Activated T-helper 1 cell treated with anti-CD3 and anti-CD28 coated beads, Interleukin-2, amount 50 U/mL, for 16 hours (primary cell): ENCODE measurements at places on chromosomes 3 and 15.

- DNase-seq: no peak
These were observed 92.8 kb downstream of the PCSK6 start for GRCh38 chr15:101396484-101397261.

DNA sequence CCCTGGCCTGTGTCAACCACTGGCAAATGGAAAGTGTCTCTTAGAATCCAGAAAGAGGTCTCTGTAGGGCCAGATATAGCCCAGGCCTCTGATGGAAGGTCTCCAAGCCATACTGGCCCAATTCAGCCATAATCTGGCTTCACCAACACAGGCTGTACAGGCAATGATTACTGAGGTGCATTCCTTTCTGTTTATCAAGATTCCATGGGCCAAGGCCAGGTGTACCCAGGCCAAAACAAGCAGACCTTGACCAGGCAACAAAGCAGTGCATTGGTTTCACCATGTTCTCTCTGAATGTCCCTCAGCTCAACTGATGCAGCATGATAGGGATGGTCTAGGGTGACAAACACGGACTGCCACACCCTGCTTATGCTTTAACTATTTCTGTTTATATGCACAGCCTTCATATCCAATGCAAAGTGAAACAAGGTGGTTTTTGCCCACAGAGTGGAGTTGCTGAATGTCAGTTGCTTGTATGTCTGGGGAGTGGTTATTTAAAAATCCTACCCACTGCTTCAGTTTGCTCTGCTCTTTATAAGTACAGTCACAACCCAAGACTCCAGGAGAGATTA lies 25.2 kb downstream of the CCNL1 start:
- DNase-seq: no peak

- DNase-seq: no peak
These were observed 11.5 kb downstream of the RBPMS2 start for GRCh38 chr15:64763874-64764273.

- no peak for DNase-seq
These were observed 237.2 kb upstream of the DPH6 start for GRCh38 chr15:35783203-35783602.

- no peak for DNase-seq
These were observed 76.5 kb upstream of the SPRED1 start for GRCh38 chr15:38176155-38176554.

GRCh38 chr15:74399100-74399499 lies 31.7 kb upstream of the CYP11A1 start:
- DNase-seq: no peak

DNA sequence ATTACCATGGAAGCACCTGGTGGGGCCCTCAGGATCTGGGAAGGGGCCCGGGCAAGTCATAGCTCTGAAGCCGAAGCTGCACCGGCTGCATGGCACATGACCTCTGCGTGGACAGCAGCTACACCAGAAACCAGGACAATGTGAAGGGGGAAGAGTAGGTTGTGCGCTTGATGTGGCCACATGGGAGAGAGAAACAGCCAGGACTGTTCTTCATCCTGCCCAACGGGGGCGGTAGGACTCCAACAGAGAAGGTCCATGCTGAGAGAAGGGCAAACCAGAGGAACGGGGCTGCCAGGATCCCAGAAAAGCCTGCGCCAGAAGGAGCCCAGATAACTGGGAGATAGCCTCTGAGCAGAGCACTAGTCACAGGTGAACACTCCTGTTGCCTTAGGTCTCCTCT lies 54.9 kb upstream of the PRR20G start:
- no peak for DNase-seq

GRCh38 chr15:90080818-90081393 lies 21.4 kb downstream of the IDH2 start:
- no peak for DNase-seq

GRCh38 chr3:102532901-102533300 lies 98.1 kb downstream of the ZPLD1 start:
- DNase-seq: no peak

DNA sequence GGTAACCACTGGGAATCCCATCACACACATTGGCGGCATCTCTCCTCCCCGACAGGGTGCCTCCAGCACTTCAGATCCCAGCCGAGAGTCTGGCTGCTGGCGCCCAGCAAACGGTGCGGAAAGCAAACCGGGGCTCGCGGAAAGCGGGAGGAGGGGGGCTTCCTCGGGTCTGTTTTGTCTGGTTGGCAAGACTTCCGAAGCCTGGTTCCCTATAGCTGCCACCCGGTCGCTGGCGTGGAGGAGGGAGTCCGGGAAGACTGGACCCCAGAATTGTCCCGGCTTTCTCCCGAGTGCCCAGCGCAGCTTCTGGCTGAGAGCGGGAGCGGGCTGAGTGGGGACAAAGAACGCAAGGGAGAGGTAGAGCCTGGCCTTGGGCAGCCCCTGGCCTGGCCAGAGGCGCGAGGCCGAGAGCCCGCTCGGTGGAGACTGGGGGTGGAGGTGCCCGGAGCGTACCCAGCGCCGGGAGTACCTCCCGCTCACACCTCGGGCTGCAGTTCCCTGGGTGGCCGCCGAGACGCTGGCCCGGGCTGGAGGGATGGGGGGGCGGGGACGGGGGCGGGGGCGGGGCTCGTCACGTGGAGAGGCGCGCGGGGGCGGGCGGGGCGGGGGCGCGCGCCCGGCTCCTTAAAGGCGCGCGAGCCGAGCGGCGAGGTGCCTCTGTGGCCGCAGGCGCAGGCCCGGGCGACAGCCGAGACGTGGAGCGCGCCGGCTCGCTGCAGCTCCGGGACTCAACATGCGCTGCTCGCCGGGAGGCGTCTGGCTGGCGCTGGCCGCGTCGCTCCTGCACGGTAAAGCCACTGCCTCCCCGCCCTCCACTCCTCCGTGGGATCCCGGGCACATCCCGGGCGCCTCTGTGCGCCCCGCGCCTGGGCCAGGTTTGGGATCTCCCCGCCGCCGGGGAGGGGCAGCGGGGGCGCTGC lies at the start of gene CHRNA7:
TSS of gene CHRNA7 (plus strand) at position 654 of the 920 bp plus-strand sequence. CDS start at position 734, 80 bp downstream.
- no peak for DNase-seq

DNA sequence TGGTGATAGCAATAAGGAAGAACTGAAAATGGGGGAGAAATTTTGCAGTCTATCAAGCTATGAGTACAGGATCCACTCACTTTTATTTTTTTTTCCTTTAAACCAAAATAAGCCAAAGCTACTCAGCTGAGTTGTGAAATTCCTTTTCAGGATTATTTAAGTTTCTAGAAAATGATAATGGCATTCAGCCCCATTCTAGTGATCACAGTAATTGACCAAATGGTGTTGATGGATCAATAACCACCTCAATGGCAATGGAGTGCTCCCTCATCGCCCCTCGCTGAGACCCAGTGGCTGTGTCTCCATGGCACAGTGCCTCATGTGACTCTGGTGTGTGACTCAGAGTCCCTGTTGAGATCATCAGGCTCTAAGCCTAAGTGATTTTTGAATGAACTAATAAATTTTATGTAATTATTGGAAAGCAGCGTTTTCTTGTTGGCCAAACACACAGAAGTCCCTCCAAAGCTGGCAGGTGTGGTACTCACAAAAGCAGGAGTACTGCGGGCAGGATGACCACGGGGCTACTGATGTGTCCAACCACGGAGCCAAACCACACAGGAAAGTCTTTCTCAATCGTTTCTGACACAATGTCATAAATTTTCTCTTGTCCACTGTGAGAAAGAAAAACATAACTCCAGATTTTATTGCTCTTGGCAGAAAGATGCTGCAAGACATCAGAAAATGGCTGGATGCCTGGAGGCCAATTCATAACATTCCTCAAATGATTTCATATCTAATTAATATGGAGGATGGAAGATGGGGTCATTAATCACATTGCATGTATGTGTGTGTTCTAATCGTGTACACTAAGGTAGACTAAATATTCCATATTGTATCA lies 14.4 kb upstream of the STARD5 start:
- DNase-seq: no peak

DNA sequence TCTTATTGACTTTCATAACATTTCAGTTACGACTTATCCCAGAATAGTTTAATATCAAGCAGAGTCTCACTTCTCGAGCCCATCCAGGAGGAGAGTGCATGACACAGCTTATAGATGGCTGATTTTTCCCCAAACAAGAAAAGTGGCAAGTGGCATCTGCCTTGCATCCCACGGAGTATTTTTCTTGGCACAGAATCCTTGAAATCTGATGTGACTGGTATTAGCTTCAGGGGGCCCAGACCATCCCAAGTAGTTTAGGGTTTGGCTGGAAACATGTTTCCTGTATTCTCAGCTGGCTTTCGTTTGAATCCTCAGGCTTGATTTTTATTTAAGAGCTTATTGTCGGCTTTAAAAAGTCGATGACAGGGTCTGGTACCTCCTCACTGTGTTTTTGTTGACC lies 20.7 kb upstream of the FBXL22 start:
- DNase-seq: no peak

GRCh38 chr15:89652131-89652530 lies 3.1 kb downstream of the KIF7 start:
- no peak for DNase-seq

GRCh38 chr3:117168896-117169295 lies 459.3 kb downstream of the TUSC7 start:
- DNase-seq: no peak

GRCh38 chr3:185744997-185745843 lies 79.6 kb downstream of the IGF2BP2 start:
- no peak for DNase-seq

GRCh38 chr3:58857402-58857801 lies 190.8 kb upstream of the FAM3D start:
- DNase-seq: no peak

DNA sequence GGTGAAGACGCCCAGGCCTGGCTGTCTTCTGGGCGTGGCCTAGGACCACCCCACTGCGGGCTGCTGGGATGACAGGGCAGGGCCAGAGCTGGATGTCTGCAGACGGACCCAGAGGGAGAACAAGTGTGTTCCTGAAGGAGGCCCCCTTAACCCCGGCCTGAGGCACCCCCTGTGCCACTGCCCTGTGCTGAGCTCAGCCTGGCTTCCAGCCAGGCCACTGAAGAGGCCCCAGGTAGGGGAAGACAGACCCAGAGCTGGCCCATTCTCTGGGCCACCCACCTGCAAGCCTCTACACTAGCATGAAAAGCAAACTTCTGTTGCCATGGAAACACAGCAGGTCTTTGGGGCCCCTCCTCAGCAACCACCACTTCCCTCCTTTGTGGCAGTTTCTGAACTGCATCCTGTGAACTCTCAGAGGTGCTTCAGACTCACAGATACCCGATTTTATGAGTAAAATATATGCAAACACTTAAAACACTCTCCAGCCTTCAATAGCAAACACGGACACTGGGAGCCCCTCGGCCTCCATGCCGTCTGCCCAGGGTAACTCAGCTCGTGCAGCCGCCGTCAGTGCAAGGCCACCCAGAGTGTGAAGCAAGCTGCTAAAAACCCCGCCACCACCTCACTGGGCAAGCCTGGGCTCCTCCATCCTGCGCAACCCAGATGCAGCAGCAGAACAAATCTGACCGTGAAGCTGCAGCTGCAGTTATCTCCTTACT lies 42.5 kb downstream of the CMTM6 start:
- DNase-seq: peak; percentile 57

- DNase-seq: no peak
These were observed 71.9 kb downstream of the UMPS start for GRCh38 chr3:124802061-124802698.

GRCh38 chr3:99562990-99563607 lies 75.3 kb upstream of the COL8A1 start:
- no peak for DNase-seq

DNA sequence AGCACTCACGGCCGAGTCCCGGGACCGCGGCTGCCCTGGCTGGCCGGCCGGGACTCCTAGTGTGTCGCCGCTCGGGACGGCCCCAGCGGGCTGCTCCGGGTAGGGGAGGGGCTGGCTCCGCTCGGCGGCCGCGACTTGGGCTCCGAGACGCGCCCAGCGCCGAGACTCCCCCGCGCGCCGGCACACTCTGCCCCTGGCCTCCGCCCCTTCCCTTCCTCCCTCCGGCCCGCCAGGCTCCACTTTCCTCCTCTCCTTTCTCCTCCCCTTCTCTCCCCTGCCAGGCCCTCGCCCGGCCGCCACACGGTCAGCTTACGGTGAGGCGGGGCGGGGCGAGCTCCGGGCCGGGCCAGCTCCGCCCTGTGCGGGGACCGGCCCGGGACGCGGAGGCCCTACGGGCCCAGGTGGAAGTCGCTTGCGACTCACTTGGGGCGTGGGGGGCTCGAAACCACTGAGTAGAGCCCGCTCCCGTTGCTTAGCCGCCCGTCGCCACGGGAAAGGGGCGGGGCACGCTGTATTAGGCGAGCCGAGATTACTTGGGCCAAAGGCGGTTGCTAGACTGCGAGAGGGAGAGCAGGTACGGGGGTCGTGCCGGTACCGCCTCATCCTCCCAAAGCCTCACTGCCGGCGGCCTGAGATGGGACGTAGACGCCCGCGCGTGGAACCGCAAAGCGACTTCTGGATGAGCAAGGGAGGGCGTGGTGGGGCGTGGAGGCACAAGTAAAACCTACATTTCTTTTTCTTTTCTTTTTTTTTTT lies at the start of gene ITGB5:
TSS of gene ITGB5 (minus strand) at position 189 of the 755 bp plus-strand sequence. CDS start 365 bp downstream, outside the sequence.
- no peak for DNase-seq

- no peak for DNase-seq
These were observed 113.0 kb downstream of the PDE8A start for GRCh38 chr15:85094685-85095084.

- DNase-seq: no peak
These were observed 2.7 kb downstream of the LMAN1L start for GRCh38 chr15:74815121-74815934.

DNA sequence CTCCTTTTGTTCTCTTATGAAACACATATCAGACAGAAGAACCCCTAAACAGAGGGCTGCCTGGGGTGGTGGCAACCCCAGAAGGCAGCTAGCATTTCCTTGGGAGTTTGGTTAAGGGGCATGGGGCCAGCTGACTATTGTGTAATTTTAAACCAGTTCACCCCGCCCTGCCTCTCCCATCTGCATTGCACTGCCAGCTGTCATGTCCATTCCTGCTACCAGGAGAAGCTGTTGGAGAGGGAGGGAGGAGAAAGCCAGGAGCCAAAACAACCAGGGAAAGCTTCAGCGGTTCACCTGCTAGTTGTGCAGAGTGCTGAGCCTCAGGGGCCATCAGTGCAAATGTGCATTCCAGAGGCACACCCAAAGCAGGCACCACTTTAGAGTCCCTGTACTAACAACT lies 47.6 kb upstream of the ATP1B3 start:
- DNase-seq: no peak

DNA sequence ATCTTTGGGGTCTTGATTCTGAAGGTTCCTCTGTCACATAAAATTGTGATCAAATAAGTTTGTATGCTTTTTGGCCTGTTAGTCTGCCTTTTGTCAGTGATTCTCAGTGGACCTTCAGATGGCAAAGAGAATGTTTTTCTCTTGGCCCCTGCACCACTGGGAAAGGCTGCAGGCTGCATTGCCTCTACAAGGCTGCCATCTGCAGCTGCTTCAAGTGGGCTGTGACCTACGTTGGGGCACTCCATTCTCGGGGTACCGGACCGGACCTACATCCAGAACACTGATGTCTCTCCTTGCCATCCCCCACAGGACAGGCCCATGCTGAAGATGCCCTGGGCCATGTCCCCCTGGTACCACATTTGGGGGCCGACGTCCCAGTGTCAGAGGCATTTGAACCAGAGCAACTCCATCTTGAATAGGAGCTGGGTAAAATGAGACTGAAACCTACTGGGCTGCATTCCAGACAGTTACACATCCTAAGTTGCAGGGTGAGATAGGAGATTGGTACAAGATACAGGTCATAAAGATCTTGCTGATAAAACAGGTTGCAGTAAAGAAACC lies 37.5 kb upstream of the MFGE8 start:
- no peak for DNase-seq
